Fibroblast of lung (primary cell): ENCODE measurements at places on chromosomes 5 and 9. TPM values are rescaled to one million over a fixed set of nuclear protein-coding genes. Genes with fewer than 3 reads are reported as not detected.

CDH10 gene
- total RNA-seq, result under 0.01 and 0.17 TPM in 2 replicates

DNA sequence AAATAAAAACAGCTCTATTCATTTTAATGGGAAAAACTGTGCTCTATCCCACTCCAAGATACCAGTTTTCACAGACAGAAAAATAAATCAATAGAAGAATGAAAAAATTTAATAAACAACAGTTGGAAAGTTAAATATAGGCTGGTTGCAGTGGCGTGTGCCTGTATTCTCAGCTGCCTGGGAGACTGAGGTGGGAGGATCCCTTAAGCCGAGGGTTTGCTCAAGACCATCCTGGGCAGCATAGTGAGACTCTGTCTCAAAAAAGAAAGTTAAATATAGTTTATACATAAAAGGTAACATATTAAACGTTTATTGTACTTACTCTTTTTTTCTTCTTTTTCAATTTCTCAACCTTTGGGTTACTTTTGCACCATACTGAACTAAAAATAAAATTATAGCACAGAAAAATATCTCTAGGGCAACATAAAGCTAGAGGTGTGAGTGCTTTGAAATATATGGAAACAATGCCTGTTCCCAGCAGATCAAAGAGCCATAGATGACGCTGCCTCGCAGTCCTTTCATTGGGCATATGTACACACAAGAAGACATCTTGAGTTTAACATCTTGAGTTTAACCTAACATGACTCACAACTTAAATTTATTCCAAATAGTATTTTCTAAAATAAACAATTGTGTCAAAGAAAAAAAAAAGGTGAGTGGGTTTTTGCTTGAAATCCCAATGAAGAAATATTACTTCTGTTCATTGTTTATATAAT, 25.7 kb upstream of the KLF9 start:
- DNase-seq, result peak; percentile 91

DNA sequence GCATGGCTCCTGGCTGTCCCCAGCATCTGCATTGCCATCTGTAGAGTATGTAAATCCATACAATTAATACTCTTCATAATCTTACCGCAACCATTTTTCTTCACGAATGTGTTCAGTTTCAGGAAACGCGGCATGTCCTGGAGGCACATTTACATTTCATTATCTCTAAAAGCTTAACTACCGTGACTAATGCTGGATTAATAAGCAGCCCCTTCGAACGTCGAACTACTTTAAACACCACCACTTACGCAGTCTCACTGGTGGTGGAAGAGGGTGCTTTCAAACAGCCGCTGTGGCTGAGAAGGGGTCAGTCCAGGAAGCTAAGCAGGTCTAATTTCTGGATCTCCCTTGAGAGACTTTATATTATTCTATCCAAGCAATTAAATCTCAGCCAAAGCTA, 85.6 kb downstream of the C5orf15 start:
- no peak for DNase-seq

GRCh38 chr5:126043688-126044087, 379.5 kb upstream of the GRAMD2B start:
- peak; percentile 49 for DNase-seq

FOXI1 gene
- total RNA-seq, result not detected in 2 replicates

DNA sequence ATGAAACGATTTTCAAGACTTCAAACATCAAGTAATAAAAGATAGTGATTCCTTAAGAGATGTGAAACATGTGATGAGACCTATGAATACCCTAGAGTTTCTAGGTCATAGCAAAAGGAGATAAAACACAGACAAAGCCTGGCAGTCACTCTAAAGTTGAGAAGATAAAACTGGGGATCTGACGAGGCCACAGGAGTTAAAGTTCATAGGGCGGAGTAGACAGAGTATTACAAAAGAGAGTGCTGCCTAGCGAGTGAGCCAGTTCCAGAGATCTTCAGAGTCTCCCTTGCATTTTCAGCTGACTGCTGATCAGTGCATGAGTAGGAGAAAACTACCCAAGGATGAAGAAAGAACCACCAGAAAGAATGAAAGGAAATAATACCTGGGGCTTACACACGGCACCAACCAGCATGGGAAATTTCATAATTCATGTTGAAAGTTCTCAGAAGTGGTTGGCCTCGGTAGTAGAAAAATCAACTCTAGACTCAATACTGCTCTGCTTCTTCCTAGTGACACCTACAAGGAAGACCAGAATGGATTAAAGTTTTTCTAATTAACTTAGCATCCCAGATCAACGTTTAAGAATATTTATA, 30.4 kb downstream of the FBXO4 start:
- DNase-seq, result no peak

PLAC8L1 gene
- not detected in 2 replicates for total RNA-seq

- DNase-seq, result peak; percentile 9
These were observed 1.0 kb downstream of the TLE4 start for GRCh38 chr9:79572608-79573411.

ANKRD34B gene
- total RNA-seq, result not detected in 2 replicates

DNA sequence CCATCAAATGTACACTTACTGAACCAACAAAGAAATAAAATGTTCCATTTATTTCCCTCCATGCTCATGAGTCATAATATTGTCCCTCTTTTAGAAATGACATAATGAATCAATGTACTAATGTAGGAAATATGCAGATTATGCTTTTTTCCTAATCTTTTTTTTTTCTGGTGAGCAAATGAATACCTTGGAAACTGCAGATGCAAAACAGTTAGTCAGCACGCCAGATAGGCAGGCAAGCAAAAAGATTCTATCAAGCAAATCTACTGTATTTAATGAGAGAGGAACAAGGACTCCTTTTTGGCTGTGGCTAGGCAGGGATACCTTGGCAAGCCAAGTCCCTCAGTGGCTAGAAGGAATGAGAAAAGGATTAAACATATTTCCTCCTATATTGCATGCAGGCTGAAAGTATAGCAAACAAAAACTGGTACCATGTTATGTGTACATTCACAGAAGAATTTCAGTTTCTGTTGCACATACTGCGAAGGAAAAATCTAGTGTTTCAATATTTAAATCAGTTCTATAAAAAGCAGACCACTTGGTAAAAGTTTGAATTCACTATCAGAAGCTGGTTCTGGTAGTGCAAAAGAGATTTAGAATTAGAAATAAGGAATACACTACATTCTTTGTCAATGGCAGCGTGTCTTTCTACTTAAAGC, 605.4 kb downstream of the TLE1 start:
- DNase-seq, result peak; percentile 55

DNA sequence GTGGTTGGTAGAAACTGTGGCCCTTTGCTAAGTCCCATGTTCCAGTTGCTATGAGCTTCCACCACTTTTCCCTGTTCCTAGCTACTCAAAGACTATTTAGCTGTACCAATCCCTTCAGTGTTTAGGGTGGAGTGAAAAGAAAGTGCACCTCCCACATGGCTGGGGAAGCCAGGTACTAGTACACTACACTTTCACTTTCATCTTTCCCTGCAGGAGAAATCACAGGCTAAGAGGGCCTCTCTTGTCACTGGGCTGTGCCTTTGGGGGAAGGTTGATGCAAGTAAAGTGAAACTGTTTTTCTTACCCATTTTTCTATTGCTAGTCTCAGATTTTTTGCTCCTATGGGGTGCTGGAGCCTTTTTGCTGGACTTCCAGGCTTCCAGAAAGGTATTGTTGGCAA, 33.5 kb upstream of the CKS2 start:
- DNase-seq, result peak; percentile 63

DNA sequence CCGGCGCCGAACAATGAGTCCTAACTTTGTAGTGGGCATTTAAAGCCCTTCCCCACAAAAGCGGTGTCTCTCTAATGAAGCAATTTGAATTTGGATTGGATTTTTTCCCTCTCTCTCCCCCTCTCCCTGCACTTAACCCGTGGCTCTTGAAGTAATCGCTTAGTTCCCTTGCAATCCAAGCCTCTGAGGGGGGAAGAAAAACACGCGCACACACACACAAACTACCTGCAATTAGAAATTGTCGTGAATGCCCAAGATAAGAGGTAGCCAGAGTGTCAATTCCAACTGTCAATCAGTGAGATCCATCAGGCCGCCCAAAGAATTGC, 1.2 kb downstream of the LHX6 start:
- no peak for DNase-seq

DNA sequence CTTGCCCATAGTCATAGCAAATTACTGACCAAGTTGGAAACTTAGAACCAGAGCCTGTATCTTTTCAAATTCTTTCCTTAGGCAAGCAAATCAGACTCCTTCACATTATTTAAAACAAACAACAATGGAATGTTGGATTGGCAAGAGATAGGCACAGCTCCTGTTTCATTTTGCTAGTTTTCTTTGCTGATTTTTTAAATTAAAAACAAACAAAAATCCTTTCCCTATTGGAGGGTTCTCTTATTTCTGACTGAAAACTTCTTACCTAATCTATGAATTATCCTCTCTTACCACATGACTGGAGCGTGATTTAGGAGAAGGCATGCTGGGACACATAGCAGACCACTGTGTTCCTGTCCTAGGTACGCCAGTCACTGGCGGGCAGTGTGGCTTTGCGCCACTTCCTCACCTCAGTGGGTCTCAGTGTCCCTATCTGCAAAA, 63.0 kb downstream of the TTC39B start:
- peak; percentile 63 for DNase-seq

SLIT3 gene
- 4.6 and 8.0 TPM in 2 replicates for total RNA-seq

DNA sequence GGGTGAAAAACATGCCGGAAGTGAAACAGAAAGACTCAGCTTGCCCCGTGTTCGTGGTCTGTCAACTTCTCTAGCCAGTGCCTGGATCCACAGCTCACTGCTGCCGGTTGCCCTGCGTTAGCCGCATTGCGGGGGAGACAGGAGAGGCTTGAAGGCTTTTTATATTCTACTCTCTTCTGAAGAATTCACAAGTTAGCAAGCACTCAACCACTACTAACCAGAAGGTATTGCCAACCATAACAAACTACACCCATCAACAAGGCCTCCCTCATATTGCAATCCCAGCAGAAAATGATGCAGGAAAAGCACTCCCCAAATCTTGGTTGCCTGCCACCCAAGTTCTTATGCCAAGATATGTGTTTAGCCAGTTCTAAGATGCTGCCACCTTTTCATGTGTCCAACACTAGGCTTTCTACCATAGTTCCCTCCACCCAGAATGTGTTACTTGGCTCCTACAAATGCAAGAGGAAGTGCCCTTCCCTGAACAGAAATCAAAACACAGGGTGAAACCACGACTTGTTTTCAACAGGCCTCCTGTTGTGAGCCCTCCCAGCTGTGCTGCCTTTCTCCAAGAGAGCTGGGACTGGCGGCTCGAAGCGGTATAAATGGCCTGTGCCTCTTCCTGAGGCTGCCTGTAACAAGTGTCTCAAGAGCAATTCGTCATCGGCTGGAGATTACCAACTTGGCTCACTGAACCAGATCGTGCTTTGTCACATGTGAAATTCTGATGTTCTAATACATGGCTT, 129.0 kb downstream of the SNX18 start:
- DNase-seq, result peak; percentile 83
